ENCODE measurements at places on chromosomes 12 and 14. TPM values are rescaled to one million over a fixed set of nuclear protein-coding genes. Genes with fewer than 3 reads are reported as not detected.

Gene DHRS2
- total RNA-seq, result 5.2 TPM

Gene CBLN3
- 10.5 TPM for total RNA-seq

Gene TNFAIP2
- total RNA-seq, result 7.4 TPM

- no peaks in the 10 kb centered on the region for H3K36me3 ChIP-seq
- no peak for DNase-seq
- no peak overlapping the region for H3K4me3 ChIP-seq
- no peaks in the 10 kb centered on the region for H3K4me1 ChIP-seq
- no peak overlapping the region for H3K27ac ChIP-seq
Measured at GRCh38 chr14:29042551-29042950, 276.0 kb downstream of the FOXG1 start.

- no peaks in the 10 kb centered on the region for H3K4me1 ChIP-seq
- no peak overlapping the region for H3K27ac ChIP-seq
- no peaks in the 10 kb centered on the region for H3K36me3 ChIP-seq
- H3K27me3 ChIP-seq, result no peaks in the 10 kb centered on the region
- H3K4me3 ChIP-seq, result no peak overlapping the region
- DNase-seq, result no peak
Measured at GRCh38 chr12:99334285-99335056, 313.1 kb upstream of the GARIN6 start.

- no peaks in the 10 kb centered on the region for H3K4me1 ChIP-seq
- no peak overlapping the region for H3K27ac ChIP-seq
- H3K27me3 ChIP-seq, result no peaks in the 10 kb centered on the region
- no peak for DNase-seq
- H3K36me3 ChIP-seq, result no peaks in the 10 kb centered on the region
Measured at GRCh38 chr12:87066326-87066725, 810.1 kb upstream of the MGAT4C start.

GRCh38 chr14:76917745-76918255 is 91.6 kb downstream of the LRRC74A start:
- H3K27ac ChIP-seq, result peak overlapping the region; percentile 86
- H3K4me3 ChIP-seq, result no peak overlapping the region
- H3K27me3 ChIP-seq, result no peaks in the 10 kb centered on the region
- peaks cover 43% of the 10 kb centered on the region for H3K4me1 ChIP-seq

Data from ovary (tissue), 10 donors.